ENCODE measurements at places on chromosomes 1 and 21.

- DNase-seq: no peak
Measured at GRCh38 chr1:41580520-41581172, 96.2 kb upstream of the EDN2 start.

- DNase-seq: no peak
Measured at GRCh38 chr1:69305621-69306020, 262.1 kb upstream of the LRRC7 start.

- DNase-seq: no peak
Measured at GRCh38 chr1:52592637-52593323, 9.4 kb upstream of the GPX7 start.

GRCh38 chr1:185565302-185565701 lies 168.9 kb upstream of the HMCN1 start:
- no peak for DNase-seq

DNA sequence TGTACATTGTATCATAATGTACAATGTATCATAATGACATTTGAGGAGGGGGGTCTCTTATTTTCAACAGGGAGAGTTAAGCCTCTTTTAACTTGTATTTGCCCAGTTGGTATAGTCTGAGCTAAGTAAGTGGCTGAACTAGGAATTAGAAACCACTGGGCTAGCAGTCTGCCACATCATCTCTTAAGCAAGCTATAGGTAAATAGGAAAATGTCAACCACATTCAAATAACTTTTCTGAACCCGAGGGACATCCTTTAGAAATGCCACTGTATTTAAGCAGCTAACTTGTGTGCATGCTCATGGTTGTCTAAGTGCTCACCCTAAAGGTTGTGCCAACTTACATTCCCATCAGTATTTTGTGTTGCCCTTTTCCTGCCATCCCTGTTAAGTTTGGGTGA lies 35.5 kb upstream of the ASB17 start:
- DNase-seq: no peak

DNA sequence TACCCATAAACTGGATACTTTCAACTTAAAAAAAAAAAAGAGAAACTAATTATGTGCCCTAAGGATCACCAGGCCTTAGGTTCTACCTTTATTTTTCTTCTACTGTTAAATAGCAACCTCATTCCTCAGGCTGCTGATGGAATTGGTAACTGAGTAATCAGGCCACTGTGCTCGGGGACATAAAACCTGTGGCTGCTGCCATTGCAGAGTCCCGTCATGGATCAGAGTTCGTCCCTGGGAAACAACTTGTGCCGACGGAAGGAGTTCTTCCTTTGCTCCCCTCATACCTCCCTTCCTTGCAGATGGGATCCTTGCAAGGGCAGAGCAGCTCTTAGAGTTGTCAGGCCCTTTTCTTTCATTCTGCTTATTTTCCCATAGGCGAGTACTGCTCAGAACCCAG lies 123.6 kb downstream of the PBX1 start:
- no peak for DNase-seq

DNA sequence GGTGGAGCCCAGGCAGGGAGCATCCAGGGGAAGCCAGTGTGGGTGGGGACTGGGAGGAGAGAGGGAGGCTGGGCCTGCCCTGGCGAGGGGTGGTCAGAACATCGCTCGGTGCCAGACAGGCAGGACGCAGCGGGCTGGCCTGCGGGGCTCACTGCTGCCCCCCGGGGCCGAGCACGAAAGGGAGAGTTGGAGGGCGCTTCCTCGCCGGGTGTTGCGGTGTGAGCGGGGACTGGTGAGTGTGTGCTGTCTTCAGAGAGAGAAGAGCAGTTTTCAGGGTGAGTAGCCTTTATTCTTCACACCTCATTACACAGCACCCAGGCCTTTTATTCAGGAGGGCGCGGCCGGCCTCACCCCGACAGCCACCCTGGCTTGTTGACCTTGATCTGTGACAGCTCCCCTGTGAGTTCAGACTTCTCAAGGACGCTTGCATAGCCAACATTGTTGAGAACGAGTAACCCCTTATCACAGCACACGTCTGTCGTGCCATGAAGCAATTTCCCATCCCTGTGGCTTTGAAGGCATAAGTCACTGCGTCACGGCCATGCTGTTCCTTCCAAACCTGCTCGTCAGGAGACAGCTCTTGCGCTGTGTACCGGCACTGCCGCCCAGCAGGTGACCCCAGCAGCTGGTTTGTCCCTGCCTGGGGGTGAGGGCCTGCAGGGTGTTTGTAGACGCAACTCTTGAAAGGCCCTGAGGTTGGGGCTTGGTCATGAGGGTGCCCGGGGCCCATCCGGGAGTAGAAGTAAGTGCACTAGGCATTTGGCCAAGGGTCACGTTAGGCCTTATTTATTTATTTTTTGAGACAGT lies 54.6 kb downstream of the PRKCZ start:
- DNase-seq: no peak

DNA sequence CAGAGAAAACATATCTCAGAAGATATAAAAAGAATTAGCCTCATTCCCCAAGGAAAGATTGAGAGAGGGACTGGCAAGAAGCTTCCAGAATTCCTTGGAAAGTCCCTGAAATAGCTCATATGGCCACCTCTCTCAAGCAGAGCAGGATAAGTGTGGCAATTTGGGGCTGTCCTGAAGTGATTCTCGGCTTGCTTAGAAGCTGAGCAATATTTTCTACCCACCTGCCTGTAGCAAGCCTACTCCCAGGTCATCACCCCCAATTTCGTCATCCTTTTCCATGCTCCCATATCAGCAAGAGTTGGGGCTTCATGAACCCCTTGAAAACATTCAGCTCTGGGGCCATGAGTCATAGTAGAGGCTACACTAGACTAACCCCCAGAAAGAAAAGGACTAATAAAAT lies 131.5 kb downstream of the PLPP3 start:
- no peak for DNase-seq

- no peak for DNase-seq
Measured at GRCh38 chr1:29227511-29227910, 3.2 kb downstream of the MECR start.

- DNase-seq: no peak
Measured at GRCh38 chr1:4216231-4216630, 316.2 kb upstream of the C1orf174 start.

DNA sequence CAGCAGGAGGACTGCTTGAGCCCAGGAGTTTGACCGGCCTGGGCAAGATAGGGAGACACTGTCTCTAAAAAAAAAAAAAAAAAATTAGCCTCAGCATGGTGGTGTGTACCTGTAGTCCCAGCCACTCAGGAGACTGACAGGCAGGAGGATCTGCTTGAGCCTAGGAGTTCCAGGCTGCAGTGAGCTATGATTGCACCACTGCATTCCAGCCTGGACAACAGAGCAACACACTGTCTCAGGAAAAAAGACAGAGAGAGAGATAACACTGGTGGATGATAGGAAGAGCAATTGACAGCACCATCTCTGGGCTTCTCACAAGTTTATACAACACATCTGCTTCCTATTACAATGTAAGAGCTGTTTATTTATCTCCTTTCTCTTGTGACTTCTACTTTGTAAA lies 2.4 kb upstream of the RNU11 start:
- DNase-seq: no peak

GRCh38 chr1:11187931-11188330 lies 1.2 kb upstream of the ANGPTL7 start:
- DNase-seq: no peak

- DNase-seq: no peak
Measured at GRCh38 chr1:18190598-18190997, 83.0 kb downstream of the IGSF21 start.

DNA sequence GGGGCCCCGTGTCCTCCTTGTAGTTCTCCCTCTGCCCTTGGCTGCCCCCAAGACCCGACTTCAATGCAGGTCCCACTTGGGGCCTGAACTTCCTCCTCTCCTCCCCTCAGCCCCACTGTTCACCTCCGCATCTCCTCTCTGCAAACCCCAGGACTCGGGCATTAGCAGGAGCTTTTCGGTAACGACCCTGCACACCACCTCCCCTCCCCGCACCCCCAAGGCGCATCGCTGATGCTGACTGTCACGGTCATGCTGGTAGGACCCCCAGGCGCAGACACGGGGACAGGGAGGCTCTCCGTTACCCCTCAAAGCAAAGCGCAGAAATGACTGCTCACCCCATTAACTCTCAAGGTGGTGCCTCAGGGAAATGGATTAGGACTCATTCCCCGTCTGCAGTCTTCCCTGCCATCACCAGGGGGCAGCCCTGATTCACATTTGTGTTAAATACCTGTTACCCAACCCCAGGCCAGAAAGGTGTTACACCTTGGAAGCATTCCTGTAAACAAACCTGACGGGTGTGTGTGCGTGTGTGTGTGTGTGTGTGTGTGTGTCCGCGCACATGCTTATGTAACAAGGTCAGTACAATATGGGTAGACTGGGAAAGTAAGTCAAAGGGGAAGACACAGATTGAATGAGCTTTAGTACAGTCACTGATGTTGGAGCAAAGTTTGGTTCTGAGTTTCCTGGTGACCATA lies 6.4 kb upstream of the GUCA2B start:
- peak; percentile 67 for DNase-seq

DNA sequence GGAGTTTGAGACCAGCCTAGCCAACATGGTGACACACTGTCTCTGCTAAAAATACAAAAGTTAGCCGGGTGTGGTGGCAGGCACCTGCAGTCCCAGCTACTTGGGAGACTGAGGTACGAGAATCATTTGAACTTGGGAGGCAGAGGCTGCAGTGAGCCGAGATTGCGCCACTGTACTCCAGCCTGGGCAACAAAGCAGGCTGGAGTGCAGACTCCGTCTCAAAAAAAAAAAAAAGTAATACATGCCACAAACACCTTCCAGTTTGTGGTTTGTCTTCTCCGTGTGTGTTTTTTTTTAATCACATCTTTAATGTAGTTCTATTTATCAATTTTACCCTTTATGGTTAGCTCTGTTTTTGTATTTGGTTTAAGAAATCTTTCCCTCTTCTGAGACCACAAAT lies 22.3 kb downstream of the POGZ start:
- no peak for DNase-seq

GRCh38 chr1:183685112-183685713 lies 32.1 kb upstream of the APOBEC4 start:
- DNase-seq: no peak

DNA sequence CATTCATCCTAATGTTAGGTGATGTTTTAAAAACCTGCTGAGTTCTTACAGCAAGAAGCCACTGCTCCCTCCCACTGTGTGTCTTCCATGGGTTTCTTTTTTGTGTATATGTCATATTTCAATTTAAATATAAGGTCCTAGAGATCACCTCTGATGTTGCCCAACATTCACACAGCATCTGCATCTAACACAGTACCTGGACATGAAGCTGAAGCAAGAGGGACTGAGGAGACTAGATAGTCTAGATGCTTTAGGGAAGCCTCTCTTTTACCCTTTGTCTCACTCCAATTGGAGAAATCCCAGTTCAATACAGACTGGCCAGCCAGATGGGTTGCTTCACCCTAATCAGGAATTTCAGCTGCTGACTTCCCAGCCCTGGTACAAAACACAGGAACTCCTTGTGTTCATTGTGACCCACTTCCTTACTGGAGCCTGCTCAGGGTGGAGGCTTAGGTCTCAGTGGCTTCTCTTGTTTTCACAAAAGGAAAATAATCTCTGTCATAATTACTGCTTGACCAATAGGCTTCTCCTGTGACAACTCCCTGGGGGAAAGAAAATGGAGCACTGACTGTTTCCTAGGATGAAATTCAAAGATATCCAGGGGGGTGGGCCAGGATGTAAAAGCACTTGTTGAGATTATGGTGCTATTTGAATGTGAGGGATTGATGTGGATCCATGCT lies 17.3 kb downstream of the BTG2 start:
- no peak for DNase-seq

GRCh38 chr1:96649301-96649700 lies 72.3 kb upstream of the PTBP2 start:
- no peak for DNase-seq

GRCh38 chr1:54004481-54005049 lies 13.4 kb downstream of the LDLRAD1 start:
- no peak for DNase-seq

GRCh38 chr1:8816264-8816663 lies 1.2 kb downstream of the RERE start:
- DNase-seq: no peak

GRCh38 chr1:225482421-225482950 lies 54.6 kb upstream of the LBR start:
- DNase-seq: no peak

GRCh38 chr1:234001817-234002216 lies 97.3 kb downstream of the SLC35F3 start:
- DNase-seq: no peak

GRCh38 chr1:37477198-37477931 lies 3.0 kb downstream of the ZC3H12A start:
- DNase-seq: peak; percentile 80

- DNase-seq: no peak
Measured at GRCh38 chr21:45599146-45599581, 44.4 kb upstream of the PCBP3 start.
